Putamen (tissue), 1 donor: ENCODE measurements at places on chromosomes 16 and 17.

GRCh38 chr17:64174686-64175456, 44.9 kb upstream of the ERN1 start:
- peak; percentile 80 for DNase-seq

- DNase-seq = no peak
Observed at GRCh38 chr17:54085934-54086333, 263.2 kb downstream of the KIF2B start.

DNA sequence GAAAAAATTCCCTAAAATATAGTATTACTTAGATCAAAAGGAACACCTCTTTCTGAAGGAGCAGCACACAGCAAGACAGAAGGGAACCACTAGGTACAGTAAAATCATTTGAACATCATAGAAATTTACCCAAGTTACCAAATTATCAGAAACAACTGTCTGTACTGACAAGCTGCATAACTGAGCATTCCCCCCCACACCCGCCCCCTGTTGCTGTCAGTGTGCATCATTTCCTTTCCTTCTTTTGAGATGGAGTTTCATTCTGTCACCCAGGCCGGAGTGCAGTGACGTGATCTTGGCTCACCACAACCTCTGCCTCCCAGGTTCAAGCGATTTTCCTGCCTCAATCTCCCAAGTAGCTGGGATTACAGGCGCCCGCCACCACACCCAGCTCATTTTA, 120.7 kb downstream of the TRIM37 start:
- no peak for DNase-seq

DNA sequence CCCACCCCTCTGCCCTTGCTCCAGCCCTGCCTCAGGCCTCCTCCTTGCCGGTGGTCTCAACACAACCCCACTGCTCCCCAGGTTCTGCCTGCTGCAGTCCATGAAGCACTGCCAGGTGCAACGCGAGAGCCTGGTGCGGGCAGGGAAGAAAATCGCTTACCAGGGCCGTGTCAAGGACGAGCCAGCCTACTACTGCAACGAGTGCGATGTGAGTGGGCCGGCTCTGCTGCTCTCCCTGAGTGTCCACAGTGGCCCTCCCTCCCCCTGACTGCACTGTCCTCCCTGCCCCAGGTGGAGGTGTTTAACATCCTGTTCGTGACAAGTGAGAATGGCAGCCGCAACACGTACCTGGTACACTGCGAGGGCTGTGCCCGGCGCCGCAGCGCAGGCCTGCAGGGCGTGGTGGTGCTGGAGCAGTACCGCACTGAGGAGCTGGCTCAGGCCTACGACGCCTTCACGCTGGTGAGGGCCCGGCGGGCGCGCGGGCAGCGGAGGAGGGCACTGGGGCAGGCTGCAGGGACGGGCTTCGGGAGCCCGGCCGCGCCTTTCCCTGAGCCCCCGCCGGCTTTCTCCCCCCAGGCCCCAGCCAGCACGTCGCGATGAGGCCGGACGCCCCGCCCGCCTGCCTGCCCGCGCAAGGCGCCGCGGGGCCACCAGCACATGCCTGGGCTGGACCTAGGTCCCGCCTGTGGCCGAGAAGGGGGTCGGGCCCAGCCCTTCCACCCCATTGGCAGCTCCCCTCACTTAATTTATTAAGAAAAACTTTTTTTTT, 1.8 kb upstream of the TMEM88 start:
- DNase-seq = no peak

DNA sequence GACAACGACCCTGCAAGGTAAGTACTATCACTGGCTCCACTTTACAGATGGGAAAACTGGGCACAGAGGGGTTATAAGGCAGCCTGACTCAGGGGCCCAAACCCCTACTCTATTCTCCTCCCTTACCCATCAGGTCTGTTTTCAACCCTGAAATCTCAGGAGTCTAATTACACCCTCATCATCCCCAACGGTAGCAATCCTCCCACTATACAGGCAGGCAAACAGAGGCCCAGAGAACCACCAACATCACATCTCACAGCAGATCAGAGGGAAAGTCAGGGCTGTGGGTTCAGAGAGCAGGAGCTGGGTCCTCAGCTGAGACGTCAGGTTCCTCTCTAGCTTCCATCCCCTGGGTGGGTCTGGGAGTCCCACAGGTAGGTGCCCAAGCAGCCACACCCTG, 16.5 kb downstream of the JUP start:
- DNase-seq = no peak

GRCh38 chr16:71618429-71618828, 7.6 kb upstream of the MARVELD3 start:
- no peak for DNase-seq

- no peak for DNase-seq
Observed at GRCh38 chr17:70144260-70144846, 25.0 kb upstream of the KCNJ2 start.

DNA sequence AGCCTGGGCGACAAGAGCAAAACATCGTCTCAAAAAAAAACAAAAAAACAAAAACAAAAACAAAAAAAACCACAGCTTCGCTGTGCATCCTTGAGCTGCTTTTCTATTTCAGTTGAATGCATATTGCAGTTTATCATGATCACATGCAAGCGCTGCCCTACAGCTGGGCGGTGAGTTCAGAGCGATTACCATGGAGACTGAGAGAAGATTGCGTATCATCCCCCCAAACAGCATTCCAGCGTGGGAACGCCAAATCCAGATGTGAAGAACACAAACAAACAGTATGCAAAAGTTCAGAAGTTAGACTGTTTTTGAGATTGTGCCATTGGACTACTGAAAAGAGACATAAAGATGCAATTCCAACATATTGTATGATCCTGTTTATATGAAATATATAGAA, 15.1 kb upstream of the SLC52A1 start:
- DNase-seq = no peak

GRCh38 chr17:64572682-64573154, 65.9 kb downstream of the CEP95 start:
- DNase-seq = no peak

DNA sequence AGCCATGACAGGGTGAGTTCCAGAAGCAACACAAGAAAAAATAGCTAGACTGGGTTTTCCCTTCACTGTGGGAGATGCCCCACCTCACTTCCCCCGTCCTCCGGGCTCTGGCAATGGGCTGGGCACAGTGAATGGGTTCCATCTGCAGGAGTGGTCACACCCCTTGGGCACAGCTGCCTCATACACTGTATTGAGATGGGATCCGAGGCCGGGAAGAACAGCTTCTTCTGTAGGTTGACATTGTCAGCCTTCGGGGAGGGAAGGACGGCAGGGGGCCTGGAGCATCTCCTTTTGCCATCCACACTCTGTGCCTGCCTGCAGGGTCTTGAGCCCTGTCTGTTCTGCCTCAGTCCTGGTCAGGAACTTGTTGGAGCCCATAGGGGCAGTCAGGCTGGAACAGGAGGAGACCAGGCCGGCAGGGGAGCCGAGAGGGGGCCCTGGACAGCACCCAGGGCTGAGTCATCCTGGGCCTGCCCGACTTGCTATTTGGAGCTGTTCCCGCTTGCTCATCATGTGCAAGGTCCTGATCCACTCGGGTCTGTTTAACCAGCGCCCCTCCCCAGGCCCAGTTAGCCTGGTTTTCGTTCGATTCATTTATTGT, 286.7 kb downstream of the SEC14L1 start:
- no peak for DNase-seq

DNA sequence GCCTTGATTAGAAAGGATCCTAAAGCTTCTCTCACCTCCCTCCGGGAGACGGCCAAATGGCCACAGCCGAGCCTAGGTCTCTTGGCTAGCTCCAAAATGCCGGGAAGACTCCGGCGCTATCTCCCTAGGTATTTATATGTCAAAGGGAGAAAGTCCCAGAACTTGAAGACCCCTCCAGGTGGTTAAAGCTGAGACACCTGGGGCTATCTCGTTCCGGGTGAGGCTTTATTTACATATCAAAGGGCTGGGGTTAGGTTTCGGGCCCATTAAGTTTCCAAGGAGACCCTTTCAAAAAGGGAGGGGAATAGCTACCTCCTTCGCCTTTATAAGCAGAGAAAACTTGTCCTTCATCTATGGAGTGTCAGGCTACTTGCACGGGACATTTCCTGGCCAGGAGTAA, 70.9 kb upstream of the KIFC3 start:
- DNase-seq = no peak

DNA sequence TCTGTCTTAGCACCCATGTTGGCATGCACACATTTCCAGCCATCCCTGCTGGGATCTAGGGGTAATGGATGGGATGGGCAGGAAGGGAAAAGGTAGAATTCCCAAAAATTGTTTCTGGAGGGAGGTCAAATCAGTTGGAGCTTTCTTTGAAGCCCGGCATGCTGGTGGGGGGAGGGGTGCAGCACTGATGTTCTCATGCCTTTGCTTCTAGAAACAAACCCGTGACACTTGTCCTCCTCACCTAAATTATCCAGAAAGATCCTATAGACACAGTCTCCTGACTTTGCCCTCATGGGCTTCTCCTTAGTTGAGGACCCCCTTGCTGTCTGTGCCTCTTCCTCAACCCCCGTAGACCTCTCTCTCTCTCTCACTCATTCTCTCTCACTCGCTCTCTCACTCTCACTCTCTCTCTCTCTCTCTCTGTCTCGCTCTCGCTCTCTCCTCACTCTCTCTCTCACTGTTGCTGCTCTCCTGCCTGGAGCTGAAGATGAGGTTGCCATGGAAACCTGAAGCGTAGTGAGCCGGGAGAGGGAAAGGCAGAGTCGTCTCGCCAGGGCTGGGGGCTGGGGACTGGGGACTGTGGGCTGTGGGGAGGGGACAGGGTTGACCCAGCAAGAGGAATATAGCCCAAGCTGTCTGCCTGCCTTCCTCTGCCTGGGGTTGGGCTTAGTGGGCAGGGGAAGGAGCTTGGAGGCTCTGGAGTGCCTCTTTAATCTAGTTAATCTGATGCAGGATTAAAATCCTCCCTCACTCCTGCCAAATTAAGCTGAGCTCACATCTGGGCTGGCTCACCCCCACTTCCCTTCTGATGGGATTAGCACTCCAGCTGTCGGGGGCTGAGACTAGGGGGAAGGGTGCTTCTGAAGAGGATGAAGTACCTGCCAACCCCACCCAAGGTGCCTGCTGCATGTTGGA, 16.1 kb downstream of the LASP1 start:
- peak; percentile 79 for DNase-seq

GRCh38 chr17:65346166-65346565, 209.0 kb downstream of the RGS9 start:
- no peak for DNase-seq

GRCh38 chr17:60542071-60542470, 16.0 kb upstream of the APPBP2 start:
- DNase-seq = no peak

GRCh38 chr16:65739518-65739917, 617.7 kb upstream of the CDH11 start:
- peak; percentile 11 for DNase-seq

DNA sequence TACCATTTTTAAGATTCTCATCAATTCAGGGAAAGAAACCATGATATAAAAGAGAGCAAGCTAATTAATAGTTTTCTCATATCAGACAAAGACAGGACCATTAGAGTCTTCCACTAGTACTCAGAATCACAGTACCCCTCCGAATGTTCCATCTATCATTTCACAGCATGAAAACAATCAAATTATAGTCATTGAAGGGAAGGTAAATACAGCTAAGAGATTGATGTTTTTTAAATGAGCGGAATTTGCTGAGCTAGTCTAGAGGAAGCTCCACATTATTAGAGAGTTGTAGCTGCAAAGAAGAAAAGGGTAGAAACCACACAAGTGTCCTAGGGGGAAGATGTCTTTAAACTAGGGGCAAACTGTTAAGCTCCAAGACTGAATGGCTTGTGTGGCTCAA, 808.9 kb downstream of the CDH11 start:
- DNase-seq = no peak

- no peak for DNase-seq
Observed at GRCh38 chr17:2452216-2452750, 51.4 kb upstream of the MNT start.

DNA sequence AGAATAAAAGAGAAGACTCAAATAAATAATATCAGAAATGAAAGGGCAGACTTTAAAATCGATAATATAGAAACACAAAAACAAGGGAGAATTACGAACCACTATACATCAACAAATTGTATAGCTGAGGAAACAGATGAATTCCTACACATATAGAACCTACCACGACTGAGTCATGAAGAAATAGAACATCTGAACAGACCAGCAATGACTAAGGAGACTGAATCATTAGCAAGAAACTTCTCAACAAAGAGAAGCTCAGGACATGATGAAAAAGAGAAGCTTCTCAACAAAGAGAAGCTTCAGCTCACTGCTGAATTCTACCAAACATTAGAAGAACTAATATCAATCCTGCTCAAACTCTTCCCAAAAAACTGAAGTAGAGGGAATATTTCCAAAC, 255.9 kb downstream of the CEP112 start:
- DNase-seq = no peak

GRCh38 chr17:71502443-71502842, 618.4 kb upstream of the SOX9 start:
- DNase-seq = no peak

DNA sequence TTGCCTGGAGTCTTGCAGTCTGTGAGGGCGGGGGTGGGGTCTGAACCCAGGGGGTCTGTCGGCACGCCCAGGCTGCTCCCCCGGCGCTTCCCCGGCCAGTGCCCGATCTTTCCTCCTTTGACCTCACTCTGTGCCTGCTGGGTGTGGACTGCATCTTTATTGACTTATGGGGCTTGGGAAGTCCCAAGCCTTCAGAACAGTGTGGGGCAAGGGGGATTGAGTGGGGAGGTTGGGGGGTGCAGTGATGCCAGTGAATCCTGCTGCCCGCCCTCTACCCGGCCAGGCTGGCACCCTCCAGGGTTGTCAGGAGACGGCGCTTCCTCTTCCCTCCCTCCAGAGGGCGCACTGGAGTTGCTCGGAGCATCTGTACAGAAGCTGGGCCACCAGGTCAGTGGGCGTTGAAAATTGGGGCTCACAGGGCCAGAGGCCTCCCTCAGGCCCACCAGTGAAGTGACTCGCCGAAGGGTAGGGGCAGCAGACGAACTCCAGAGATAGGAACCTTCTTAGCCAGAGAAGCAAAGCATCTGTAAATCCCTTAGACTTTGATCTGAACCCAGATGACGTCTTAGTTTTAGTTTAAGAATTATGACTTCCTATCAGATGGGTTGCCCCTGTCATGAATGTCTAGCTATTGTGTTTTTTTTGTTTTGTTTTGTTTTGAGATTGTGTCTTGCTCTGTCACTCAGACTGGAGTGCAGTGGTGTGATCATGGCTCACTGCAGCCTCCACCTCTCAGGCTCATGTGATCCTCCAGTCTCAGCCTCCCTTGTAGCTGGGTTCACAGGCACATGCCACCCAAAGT, 184.8 kb upstream of the CIBAR2 start:
- no peak for DNase-seq

- no peak for DNase-seq
Observed at GRCh38 chr16:12575288-12575687, 228.4 kb downstream of the CPPED1 start.

DNA sequence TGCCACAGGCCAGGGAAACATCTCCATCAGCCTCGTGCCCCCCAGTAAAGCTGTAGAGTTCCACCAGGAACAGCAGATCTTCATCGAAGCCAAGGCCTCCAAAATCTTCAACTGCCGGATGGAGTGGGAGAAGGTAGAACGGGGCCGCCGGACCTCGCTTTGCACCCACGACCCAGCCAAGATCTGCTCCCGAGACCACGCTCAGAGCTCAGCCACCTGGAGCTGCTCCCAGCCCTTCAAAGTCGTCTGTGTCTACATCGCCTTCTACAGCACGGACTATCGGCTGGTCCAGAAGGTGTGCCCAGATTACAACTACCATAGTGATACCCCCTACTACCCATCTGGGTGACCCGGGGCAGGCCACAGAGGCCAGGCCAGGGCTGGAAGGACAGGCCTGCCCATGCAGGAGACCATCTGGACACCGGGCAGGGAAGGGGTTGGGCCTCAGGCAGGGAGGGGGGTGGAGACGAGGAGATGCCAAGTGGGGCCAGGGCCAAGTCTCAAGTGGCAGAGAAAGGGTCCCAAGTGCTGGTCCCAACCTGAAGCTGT, 3.4 kb downstream of the NXPH3 start:
- DNase-seq = no peak

- DNase-seq = no peak
Observed at GRCh38 chr17:76011951-76012350, 11.3 kb downstream of the CDK3 start.
